ENCODE measurements at places on chromosomes 6 and 20.

- DNase-seq = no peak
Measured at GRCh38 chr20:46089167-46089416, 670 bp downstream of the NCOA5 start.

GRCh38 chr6:66900133-66901083, 1193.4 kb upstream of the EYS start:
- DNase-seq = no peak

DNA sequence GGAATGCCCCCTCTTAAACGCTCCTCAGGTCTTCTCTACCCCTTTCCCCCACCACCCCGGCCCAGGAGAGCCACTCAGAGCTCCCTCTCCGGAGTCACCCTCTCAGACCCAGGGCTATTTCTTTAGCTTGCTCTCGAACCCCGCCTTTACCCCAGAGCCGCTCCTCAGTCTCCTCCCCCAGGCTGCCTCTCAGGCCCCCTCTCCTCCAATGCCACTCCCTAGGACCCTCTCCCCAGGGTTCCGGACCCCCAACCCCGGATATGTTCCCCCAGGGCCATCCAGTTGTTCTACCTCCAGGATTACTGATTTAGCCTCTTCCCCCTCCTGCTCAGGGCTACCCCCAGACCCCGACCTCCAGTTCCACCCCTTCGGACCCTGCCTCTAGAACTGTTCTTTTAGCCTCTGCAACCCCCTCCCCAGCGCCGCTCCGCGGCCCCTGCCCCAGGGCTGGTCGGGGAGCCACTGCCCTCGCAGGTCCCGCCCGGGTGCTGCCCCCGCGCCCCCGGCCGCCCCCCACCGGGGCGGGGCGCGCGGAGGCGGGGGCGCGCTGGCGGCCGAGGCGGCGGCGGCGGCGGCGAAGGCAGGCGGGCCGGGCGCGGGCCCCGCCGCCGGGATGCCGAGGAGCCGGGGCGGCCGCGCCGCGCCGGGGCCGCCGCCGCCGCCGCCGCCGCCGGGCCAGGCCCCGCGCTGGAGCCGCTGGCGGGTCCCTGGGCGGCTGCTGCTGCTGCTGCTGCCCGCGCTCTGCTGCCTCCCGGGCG, at the start of gene MMP24:
Gene MMP24, plus strand, starts transcription at position 565 of the 758 bp plus-strand sequence. Its CDS starts 49 bp downstream, at position 614.
- DNase-seq = no peak

GRCh38 chr6:143941852-143942627, 66.0 kb downstream of the PLAGL1 start:
- DNase-seq = no peak

DNA sequence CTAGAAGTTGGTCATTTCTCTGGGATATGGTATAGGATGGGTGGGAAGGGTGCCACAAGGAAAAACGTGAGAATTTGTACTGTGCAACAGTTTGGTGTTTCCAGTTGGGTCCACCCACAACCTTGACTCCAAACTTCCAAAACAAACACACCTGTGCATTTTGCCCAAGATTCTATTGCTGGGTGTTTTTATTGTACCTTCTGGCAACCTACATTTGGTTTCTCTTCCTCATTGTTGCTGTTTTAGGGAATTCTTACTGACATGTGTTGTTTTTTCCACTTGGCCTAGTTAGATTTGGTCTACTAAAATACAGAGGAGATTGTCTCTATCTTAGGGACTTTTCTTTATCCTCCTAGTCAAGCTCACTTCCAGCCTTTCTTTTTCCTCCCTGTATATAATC, 16.7 kb downstream of the TULP4 start:
- DNase-seq = no peak

GRCh38 chr6:83292900-83293843, 100.0 kb downstream of the RWDD2A start:
- DNase-seq = no peak

- DNase-seq = no peak
Measured at GRCh38 chr6:35024551-35025054, 116.5 kb downstream of the TCP11 start.

GRCh38 chr6:9086331-9086730, 651.0 kb upstream of the SLC35B3 start:
- DNase-seq = no peak

GRCh38 chr6:83459663-83460062, 28.8 kb upstream of the ME1 start:
- no peak for DNase-seq

- no peak for DNase-seq
Measured at GRCh38 chr20:32302507-32302872, 25.0 kb downstream of the KIF3B start.

DNA sequence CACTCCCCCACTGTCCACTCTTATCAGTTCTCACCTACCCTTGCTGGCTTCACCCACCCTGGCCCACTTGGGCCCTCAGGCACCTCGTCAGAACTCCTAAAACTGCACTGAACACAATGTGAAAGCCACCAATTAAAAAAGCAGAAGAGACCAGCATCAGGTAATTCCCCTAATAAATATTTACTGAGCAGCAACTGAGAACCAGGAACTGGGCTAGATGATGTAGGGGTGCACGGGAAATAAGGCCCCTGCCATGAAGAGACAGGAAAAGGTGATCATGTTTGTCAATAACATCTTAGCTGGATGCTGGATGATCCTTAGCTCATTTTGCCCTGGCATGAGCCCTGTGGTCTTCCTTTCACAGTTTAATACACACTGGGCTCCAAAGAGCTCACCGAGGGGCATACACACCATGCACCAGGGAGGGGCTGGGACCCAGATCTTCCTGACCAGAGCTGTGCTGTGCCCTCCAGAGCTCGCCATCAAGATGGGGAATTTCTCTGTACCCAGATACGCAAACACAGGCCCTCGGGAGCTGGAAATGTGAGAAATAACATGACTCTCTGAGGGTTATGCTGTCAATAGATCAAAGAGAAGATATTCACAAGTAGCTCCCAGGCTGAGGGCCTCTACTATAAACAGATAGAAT, 113.6 kb upstream of the SLC22A16 start:
- DNase-seq = no peak

GRCh38 chr20:55053389-55053788, 578.0 kb downstream of the DOK5 start:
- no peak for DNase-seq

- DNase-seq = no peak
Measured at GRCh38 chr6:19299129-19299528, 538.0 kb upstream of the ID4 start.

DNA sequence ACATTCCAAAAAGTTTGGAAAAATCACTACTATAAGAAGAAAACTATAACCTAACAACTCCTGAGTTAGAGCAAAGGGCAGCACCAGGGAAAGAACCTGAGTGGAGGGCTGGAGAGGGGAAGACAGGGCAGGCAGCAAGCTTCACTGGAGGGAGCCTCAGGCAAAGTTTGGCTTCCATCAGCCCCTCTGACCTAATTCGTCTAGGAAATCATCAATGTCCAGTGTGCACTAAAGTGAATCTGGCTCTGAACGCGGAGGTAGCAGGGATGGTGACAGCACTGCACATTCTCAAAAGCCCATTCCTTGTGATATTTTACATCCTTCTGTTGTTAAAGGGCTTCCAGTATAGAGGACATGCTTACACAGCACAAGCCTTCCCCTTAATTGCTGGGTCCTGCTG, 87.1 kb downstream of the ZDHHC14 start:
- no peak for DNase-seq

DNA sequence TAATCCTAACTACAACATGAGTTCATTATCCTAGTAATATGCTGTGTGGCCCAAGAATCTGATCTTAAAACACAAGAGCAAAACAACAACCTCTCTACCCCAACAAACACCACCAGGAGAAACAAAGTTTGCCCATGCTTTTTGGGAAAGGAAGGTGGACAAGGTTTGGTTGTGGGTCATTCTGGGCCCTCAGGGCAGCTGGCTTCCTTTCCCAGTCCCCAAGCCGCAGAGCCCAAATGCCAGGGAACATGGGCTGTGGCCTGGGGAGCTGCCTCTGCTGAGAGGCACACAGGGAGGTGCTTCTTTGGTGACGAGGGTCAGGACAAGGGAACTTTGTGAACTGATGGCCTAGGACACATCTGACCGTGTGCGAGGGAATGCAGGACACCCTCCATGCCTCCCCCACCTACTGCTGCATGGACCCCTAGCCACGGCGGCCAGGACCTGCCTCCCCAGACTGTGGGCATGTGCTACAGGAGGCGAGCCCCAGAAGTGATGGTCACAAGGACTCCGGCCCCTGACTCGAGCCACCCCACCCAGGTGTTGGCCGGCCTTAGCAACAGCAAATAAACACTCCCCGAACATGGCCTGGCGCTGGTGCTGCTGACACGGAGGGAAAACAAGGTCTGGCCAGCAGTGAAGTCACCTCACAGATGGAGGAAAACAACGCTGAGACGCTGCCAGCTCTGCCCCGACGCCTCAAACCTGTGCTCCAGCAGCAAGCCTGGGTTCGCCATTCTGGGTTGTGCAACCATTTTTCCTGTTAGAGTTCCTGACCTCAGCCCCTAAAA, 55.6 kb downstream of the RRBP1 start:
- DNase-seq = no peak

DNA sequence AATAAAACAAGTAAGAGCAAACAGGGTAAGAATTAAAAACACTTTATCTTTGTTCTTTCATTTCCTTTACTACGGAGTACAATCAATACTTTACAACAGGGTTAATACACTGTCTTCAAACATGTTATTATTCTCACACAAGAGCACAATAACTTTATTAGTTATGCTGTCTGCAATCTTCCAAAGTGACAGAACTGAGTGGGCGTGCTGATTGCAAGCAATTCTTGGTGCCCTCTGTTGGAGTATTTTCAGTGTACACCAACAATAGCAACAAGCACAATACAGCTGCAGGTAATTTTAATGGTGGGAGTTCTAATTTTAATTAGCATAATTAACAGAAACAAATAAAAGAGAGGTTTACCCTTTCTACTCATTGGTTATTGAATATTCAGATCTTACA, 33.9 kb upstream of the PTPRK start:
- no peak for DNase-seq

DNA sequence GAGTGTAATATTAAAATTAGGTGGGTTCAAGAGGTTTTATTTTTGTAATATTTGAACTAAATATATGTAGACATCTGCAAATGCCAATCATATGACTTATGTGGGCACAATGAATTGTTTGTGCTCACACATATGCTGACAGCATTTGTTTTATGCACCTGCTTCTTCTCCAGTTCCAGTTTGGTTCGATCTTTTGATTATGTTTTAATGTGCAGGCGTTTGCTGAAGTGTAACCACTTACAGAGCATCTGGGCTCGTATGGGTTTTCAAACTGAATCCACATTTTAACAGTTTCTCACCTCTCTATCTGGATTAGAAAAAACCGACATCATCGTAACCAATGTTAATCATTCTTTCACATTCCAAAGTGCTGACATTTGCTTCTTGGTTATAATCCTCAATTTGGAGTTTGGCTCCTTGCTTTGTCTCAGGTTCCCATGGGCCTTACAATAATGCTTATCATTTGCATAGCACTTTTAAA, 129.1 kb upstream of the SPACA1 start:
- no peak for DNase-seq

GRCh38 chr6:20402342-20403069, 827 bp downstream of the E2F3 start:
- peak; percentile 38 for DNase-seq

- DNase-seq = no peak
Measured at GRCh38 chr6:87922196-87922946, 125.3 kb upstream of the SPACA1 start.

- DNase-seq = no peak
Measured at GRCh38 chr20:36231331-36231730, 4.9 kb upstream of the AAR2 start.

DNA sequence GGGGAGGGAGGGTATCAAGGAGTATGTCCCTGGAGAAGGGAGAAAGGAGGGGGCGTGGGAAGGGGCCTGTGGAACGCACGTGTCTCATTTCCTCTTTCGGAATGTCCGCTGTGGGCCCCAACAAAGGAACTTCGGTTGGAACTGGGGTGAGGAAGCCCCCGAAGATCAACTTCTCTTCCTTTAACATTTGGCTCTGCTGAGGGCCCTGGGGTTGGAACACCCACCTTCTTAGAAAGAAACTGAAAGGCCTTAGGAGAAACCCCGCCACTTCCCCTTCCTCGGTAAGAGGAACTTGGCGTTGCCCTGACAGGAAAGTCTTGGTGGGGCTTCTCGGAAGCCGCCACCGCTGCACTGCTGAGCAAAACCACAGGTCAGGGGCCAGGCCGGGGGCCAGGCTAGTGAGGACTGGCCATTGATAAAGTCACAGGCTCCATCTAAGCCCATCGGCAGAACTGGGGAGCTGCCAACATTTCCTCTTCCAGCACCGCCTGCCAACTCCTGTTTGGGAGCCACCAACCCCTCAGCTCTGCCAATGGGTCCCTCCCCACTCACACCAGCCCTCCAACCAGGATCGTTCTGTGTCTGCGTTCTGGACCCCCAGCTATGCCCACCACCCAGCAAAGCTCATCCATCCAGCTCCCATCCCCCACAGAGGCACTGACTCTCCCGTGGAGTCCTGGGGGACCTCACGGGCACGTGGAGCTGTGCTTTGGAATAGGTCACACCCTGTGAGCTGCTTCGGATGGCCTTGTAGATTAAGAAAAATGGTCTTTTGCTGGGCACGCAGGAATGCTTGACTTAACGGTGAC, 44.8 kb downstream of the FGD2 start:
- peak; percentile 27 for DNase-seq

DNA sequence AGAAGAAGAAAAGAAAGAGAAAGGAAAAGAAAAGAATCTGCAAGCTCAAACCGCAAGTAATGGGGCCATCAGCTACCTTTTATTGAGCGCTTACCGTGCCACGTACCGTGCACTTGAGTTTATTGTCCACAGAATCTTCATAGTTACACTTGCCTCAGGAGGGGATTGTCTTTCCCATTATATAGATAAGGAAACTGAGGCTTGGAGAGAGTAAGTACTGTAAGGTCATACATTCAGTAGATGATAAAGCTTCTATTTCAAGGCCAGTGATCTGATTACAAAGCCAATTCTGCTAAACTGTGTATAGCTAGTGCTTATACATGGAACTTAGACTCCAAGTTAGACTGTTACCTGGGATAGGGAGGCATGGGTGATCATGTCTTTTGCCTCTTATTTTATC, 110.4 kb upstream of the IYD start:
- DNase-seq = no peak

- no peak for DNase-seq
Measured at GRCh38 chr6:134005800-134006199, 46.6 kb downstream of the SLC2A12 start.

DNA sequence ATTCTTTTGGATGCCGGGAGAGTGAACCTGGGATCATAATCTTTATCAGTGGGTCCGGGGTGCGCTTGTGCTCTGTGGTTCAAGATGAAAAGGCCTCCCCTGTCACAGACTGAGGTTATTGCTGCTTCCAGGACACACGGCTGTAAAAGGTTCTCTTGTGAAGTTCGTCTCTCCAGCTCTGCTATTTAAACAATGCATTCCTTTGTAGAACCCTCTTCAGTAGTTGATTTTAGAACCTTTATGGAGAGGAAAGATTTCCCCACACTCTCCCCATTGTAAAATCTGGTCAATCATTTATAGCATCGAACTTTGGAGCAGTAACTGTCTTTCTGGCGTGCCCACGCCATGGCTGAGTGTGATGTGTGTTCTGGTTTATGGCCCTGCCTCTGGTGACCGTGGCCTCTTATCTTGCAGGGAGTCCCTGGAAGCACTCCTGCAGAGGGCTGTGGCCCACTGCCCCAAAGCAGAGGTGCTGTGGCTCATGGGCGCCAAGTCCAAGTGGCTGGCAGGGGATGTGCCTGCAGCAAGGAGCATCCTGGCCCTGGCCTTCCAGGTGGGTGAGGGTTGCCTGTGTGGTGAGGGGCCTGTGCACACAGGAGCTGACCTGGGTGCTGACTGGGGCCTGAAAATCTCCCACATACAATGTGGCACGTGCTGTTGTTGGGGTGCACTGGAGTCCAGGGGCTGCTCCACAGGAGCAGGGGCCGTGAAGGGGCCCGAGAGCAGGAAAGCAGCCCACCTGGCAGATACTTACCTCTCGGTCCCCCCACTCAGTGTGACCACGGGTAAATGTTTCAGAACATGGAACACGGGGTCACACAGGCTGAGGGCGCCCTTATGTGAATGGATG, 11.6 kb upstream of the C20orf204 start:
- DNase-seq = no peak

Measured in amygdala (tissue), 56 donors.